ENCODE measurements at places on chromosomes 3 and 15.

- no peak for DNase-seq
These were observed 21.5 kb upstream of the MORF4L1 start for GRCh38 chr15:78850941-78851755.

DNA sequence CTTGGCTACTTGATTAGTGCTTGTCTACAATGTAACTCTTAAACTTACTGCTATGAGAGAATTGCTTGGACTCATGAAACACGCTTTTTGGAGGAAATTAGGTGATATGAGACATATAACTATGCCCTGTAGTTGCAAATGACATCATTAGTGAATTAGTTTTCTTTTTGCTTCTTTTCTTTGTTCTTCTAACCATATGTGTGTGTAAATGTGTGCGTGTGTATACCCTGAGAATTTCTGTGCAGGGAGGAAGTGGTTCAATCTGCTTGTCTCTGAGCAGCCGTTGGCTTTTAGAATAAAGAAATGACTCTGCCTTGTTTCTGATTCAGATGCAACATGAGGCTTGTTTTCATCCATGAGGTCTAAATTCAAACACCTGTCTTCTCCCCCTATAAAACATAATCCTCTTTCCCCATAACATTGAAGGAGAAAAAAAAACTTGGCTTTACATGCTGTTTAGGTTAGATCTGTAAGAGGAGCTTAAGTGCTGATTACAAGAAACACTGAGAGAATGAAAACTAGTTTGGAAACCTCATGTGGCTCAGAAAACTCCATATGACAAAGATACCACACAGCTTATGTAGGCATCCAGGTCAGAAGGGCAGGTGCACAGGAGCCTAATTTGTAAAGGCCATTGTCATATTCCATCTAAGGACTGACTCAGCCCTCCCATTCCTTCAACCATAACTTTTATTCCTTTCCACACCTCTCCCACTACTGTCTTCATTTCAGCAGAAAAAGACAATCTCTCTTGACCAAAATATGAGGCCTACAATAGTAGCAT lies 30.5 kb upstream of the BLM start:
- no peak for DNase-seq

- no peak for DNase-seq
These were observed 5.5 kb downstream of the RASGRP1 start for GRCh38 chr15:38559131-38559530.

GRCh38 chr15:48974882-48975281 lies 11.2 kb upstream of the SHC4 start:
- no peak for DNase-seq

GRCh38 chr3:61936344-61936937 lies 375.1 kb downstream of the PTPRG start:
- peak; percentile 31 for DNase-seq

DNA sequence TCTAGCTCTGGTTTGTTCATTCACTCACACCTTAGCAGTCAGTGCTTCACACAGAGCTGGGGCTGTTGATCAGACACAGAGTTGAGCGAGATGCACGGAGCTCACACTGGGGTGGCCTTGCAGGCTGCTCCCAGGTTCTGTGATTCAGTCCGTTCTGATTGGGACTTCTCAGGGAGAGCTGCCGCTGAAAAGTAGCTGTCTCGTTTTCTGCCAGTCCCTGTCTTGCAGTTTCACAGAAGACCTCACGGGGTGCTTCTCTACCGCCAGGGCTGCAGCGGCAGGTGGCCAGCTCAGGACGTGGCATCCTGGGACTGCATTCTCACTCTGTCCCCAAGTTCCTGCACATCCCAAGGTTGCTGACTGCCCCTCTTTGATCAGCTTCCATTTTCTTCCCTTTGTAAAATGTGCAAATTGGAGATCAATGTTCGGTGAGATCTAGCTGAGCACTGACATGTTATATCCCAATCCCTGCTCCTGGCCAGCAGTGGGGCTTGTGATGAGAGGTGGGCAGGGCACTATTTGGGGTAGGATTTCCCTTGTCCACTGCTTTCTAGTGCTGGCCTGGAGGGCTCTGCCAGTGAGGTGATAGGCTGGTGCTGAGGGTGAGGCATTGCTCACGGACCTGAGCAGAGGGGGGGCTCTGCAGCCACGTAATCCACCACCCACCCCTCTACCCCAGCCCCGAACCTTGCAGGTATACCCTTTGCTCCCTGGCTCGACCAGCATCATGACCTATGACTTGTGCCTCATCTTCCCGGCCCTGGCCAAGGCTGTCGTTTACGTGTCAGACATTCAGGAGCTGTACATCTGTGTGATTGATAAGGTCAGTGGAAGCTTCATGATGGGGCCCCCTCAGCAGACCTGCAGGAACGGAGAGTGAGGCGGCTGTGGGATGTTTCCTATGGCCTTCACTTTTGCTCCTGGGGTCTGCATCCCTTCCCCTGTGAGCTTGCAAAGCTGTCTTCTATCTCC lies 5.3 kb upstream of the TXNRD3 start:
- DNase-seq, result no peak

- DNase-seq, result peak; percentile 91
These were observed 2.0 kb downstream of the AP2M1 start for GRCh38 chr3:184176377-184177330.

DNA sequence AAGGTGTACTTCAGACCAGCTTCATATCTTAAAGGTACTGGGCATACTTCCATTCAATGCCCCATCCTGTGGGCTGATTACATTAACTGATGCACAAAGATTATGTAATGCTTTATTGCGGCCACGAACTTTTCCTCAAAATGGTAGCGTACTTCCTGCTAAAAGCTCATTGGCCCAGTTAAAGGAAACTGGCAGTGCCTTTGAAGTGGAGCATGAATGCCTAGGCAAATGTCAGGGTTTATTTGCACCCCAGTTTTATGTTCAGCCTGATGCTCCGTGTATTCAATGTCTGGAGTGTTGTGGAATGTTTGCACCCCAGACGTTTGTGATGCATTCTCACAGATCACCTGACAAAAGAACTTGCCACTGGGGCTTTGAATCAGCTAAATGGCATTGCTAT lies 3.4 kb downstream of the SKIL start:
- no peak for DNase-seq

- no peak for DNase-seq
These were observed 96.9 kb downstream of the THSD4 start for GRCh38 chr15:71212146-71212545.

DNA sequence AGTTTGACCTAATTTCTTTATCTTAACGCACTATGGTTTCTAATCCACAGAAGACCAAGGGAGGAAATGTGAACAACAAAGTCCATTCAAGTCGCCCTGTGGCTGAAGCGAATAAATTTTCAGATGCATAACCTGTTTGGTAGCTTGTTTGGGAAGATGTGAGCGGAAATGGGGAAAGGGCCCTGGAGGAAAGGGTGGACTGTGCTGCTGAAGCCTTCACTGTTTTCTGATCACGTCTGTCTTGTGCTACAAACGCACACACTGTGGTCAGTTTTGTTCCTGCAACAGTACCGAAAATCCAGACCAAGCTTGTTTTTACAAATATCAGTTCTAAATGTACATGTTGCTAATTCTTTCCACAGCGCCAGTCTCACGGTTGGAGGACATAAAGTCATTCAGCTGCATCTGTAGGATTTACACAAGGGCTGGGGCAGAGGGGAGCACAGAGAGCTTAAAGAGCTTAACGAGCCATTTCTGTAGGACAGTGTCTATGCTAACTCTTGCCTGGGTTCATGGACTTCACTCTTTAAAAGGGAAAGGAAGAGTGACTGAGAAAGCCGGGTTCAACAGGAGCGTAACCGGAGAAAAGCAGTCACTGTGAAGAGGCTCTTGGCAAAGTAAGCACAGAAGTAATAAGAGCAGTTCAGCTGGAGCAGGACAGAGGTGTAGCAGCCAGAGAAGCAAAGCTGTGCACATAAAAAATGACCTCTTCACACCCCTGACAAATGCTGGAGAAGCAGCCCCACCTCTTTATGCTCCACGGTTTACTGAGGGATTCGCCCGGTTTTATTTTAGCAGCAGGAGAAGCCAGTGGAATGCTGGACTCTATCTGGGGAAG lies 66.6 kb downstream of the USF3 start:
- no peak for DNase-seq

- DNase-seq, result peak; percentile 14
These were observed 12.8 kb downstream of the PPCDC start for GRCh38 chr15:75036212-75036616.

DNA sequence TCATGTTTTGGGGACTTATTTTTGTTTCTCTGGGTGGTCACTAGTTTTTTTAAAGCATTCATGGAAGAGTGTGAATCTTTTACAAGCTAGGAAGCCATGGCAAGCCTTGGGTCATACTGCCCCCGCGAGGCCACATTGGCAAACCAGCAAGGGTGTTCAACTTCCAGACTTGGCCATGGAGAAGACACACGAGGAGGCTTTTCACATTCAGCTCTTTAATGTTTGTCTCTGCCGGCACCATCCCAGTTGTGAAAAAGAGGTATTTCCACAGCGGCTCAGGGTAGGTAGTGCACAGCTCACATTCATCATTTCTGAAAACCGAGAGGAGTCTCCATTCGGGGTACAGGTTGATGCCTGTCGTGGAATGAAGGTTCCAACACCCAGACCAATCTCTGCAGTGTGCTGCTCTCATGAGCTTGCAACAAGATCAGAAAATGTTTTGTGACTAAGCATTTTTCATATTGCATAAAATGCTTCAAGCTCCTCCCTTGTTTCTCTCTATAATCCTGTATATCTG lies 7.7 kb downstream of the CCR5 start:
- DNase-seq, result peak; percentile 75

GRCh38 chr15:85174521-85174920 lies 192.9 kb downstream of the PDE8A start:
- no peak for DNase-seq

- DNase-seq, result peak; percentile 96
These were observed 74.0 kb downstream of the OXNAD1 start for GRCh38 chr3:16338999-16339398.

DNA sequence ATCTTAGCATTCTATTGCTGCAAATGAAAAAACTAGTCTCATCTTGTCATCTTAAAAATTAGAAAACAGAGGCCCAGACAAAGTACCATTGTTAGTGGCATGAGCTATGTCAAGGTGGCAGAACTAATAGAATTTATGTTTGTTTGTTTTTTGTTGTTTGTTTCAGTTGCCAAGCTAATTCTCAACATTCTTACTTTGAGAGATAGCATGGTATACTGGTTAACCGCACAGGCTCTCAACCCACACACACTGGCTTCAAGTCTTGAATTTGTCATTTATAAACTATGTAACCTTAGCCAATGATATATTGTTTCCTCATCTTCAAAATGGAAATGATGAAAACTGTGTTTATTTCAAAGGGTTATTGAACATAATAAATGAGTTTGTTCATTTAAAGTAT lies 367.6 kb upstream of the PLSCR5 start:
- DNase-seq, result peak; percentile 64

- DNase-seq, result no peak
These were observed 67.8 kb upstream of the NPHP3 start for GRCh38 chr3:132789959-132790358.

DNA sequence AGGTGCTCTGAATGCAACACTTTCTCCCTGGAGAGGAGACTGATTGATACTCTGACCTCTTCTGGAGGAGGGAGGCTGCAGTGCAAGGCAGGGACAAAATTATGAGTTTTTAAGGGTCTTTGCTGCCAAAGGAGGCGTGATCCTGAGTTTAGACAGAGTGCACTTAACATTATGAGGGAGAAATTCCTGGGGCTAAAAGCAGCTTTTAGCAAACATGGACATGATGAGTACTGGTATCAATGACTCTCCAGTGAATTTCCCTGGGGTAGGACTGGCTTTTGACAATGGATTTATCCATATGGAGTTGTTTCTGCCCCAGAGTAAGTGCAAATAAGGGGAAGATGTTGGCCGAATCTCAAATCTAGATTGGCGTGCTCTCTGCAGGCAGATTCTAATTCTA lies 133.1 kb downstream of the THSD4 start:
- no peak for DNase-seq

GRCh38 chr3:52056521-52056967 lies at the start of gene DUSP7:
Gene DUSP7, minus strand, starts transcription at chr3:52056571. Its CDS starts 205 bp downstream, at chr3:52056366.
- peak; percentile 67 for DNase-seq

DNA sequence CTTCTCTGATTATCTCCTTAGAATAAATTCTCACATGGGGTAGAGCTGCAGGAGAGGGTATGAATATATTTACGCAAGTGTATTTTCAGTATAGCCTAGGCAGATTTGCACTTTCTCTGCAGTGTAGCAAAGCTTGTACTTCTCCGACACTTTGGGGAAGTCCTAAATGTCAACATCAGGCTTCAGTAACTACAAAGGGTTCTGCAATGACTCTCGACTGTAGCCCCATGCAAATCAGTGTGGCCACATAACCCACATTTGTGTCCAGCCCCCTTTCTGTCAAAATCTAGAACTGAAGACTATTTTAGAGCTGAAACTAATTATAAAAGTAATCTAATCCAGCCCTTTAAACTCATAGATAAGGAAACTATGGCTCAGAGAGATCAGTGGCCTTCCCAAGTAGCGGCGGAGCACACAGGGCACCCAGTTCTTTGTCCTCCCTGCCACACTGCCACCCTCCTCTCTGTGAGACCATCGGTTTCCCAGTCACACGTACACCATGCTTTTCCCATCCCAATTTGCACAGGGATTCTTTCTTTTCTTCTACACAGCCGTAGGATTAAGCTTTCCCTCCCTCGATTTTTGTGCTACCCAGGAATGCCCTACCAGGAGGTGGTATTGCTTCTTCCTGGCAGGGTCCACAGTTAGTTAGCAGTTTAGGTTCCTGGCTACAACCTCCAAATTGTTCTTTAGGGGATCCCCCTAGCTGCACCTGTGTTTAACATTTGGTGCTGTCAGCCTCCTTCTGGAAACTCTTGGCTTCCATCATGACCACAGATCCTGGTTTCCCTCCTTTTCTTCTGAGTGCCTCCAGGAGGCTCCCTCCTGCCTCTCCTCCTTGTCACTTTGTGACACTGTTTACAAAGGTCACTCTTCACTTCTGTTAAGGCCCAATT lies 22.9 kb downstream of the MRAS start:
- DNase-seq, result no peak

DNA sequence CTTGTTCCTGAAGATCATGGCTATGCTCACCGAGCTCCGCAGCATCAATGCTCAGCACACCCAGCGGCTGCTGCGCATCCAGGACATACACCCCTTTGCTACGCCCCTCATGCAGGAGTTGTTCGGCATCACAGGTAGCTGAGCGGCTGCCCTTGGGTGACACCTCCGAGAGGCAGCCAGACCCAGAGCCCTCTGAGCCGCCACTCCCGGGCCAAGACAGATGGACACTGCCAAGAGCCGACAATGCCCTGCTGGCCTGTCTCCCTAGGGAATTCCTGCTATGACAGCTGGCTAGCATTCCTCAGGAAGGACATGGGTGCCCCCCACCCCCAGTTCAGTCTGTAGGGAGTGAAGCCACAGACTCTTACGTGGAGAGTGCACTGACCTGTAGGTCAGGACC lies 35.2 kb downstream of the NR1I2 start:
- DNase-seq, result no peak

DNA sequence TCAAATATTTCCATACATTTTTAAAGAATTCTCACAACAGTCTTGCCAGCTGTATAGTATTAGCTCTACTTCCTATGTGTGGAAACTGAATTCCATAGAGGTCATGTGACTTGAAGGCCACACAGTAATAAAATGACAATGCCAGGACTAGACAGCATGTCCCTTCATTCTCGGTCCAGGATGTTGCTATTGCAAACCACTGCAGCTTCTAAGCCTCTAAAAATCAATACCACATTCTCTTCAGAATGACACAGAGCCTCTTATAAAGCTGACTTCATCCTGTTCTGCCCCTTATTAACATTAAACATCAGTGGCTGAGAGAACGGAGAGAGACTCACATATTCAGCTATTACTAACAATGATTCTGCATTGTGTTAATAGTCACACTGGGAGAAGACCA lies 240.3 kb upstream of the PEX5L start:
- no peak for DNase-seq
